CD4-positive, alpha-beta T cell treated with Interleukin-21 for 1 hour (primary cell): ENCODE measurements at places on chromosomes 7 and 10.

DNA sequence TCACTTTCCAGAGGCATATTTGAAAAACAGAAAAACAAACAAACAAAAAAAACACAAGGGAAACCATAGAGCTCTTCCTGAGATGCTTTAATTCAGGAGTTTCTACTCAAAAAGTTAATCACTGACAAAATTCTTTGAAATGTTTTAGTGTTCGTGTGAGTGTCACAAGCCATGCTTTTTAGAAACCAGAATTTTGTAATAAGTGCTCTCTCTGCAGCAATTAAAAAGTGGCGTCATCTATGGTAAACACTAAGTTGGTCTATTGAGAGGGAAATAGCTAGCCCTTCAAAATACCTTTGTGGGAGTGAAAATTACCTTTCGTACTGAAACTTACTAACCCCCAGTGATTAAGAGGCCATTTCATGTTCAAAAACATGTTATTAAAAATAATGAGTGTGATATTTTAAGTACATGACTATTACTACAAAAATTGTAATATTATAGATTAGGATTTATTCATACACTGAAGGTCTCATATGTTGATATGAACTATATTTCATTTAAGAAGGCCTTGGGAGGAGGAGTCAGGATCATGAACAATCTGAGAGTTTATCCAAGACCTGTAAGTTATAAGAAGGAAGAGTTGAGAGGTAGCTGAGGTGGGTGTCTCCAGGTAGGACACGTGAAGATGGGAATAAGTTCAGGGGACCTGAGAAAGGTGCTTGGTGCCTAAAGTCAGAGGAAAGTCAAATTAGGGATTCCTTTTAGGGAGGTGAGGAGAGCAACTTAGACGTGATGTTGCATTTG lies 94.6 kb downstream of the PPP1R9A start:
- DNase-seq: no peak

GRCh38 chr7:123581162-123581459 lies 20.5 kb upstream of the ASB15 start:
- no peak for DNase-seq

GRCh38 chr10:5947471-5948207 lies 29.7 kb downstream of the IL15RA start:
- no peak for DNase-seq

DNA sequence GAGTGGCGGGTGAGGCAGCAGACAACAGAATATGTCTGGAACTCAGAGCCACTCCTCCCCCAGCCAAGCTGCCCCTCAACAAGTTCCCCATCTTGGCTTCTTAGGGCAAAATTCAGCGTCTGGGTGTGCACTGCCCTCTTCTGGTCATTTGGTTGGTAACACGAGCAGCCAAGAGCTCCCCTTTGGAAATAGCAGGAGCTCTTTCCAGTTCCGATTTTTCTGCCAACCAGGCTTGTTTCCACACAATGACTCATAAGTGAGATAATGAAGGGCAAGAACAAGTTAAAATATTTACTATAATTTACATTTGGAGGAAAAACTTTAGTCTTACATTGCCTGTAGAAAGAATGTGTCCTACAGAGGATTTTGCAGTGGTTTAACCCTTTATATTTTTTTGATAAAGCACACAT lies 70.5 kb downstream of the ADCYAP1R1 start:
- DNase-seq: peak; percentile 34

DNA sequence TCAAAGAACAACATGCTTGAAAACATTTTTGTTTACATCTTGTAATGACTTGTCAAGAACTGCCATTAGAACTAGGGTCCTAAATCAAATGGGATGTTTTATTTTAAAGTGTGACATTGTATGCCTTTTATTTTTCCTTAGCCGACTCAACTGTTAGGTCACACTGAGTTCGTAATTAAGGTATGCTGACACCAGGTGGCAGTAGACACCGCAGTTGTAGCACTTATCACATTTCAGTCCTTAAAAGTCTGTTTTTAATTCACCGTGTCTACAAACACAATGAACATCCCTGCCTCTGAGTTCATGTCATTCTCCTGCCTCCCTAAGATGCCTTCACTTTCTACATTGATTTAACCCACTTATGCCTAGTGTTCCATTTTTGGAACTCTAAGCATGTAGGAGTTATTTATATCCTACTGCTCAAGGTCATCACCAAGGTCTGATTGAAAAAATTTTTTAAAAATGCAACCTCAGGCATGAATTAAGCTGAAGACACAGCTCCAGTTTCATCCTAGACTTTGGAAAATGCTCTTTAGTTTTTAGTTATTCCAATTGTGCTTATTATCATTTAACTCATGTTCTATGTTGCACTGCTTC lies 186.1 kb downstream of the BMPER start:
- no peak for DNase-seq

GRCh38 chr10:71849461-71849908 lies 1.6 kb downstream of the PSAP start:
- DNase-seq: no peak

DNA sequence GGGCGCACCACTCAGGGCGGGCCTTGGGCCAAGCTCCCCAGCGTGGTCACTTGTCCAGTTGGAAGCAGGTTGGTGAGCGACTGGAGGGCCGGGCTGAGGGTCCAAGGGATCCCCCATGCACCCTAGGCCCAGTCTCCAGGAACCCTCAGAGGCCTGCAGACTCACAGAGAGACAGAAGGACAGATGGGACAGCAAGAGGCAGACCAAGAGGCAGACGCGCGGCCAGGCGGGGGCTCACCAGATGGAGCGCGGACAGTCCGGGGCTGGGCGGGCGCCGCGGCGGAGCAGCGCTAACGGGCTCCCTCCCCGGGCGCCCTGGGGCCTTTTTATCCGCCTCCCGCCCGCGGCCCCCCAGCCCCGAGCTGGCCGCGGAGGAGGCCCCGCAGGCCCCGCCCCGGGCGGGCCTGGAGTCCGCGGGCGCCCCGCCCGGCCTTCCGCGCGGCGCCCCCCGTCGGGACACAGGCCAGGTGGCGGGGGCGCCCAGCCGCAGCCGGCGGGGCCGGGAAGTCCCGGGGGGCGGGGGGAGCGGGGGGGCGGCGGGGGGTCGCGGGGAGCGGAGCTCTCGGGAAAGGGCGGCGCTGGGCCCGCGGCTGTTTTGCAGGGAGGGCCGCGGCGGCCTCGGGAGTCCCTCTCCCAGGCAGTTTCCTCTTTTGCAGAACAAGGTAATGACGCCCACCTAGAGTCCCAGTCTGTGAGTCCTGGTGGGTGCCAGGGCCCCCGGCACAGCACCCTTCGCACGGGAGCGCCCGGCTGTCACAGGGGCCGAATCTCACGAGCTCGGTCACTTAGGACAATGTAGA lies at the start of gene LOXL4:
TSS of gene LOXL4 (minus strand) at position 301 of the 800 bp plus-strand sequence. CDS start 5,175 bp downstream, outside the sequence.
- DNase-seq: peak; percentile 5

- no peak for DNase-seq
Measured at GRCh38 chr10:290026-290725, 154.9 kb downstream of the ZMYND11 start.

DNA sequence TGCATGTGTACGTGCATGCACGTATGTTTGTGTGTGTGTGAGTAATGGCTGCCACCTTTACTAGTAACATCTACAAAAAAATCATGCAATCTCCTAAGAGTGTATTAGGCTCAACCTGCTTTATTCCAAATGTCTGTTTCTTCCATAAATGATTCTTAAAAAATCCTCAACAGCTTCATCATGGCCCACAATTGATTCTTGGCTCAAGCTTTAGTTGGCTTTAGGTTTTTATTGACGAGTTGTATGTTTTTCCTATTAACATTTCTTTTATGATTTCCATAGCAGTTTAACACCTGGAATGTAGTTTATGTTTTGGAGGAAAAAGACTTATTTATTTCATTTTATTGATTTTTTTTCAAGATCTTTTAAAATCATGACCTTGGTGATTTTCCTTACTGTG lies 121.9 kb upstream of the RAB18 start:
- no peak for DNase-seq

GRCh38 chr7:73437621-73438416 lies 4.2 kb downstream of the FZD9 start:
- DNase-seq: no peak

GRCh38 chr7:132547821-132548220 lies 28.4 kb downstream of the PLXNA4 start:
- no peak for DNase-seq

GRCh38 chr7:115145512-115145911 lies 223.6 kb downstream of the MDFIC start:
- DNase-seq: no peak

DNA sequence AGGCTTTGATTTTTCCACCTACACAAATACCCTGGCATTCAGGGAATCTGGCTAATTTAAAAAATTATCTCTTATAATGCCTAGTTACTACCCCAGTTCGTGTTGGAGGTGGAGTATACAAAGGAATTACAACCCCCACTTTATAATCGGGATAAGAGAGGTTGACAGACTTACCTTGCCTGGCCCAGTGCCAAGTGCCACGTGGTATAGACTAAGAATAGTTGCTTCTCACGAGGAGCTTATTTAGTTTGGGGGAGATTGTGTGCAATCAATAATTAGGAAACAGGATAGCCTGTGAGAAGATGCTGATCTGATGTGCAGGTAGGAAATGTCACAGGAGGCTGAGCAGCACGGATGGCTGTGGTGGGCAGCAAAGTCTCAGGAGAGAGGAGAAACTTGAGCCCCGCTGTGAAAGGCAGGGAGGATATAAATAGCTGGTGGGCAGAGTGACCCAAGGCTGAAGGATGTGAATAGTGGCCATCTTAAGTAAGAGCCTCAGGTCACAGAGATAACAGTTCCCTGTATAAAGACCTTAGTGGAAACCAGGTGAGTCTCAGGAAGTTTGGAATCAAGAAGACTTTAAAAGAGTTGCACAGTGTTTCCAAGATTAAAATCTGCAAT lies 11.3 kb upstream of the ATXN7L1 start:
- no peak for DNase-seq

GRCh38 chr10:80273523-80274170 lies 15.8 kb downstream of the MAT1A start:
- no peak for DNase-seq

- peak; percentile 54 for DNase-seq
Measured at GRCh38 chr7:22697876-22698606, 29.0 kb upstream of the IL6 start.

- DNase-seq: peak; percentile 26
Measured at GRCh38 chr10:77799352-77799751, 127.2 kb downstream of the DLG5 start.

DNA sequence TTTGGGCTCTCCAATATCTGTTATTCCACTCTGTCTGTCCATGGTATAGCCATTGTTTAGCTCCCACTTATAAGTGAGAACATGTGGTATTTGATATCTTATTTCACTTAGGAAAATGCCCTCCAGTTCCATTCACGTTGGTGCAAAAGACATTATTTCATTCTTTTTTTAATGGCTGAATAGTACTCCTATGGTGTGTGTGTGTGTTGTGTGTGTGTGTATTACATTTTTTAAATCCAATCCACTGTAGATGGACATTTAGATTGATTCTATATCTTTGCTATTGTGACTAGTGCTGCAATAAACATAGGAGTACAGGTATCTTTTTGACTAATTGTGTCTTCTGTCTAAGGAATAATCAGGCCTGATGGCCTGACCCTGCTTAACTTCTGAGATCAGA lies 7.4 kb upstream of the CPED1 start:
- no peak for DNase-seq

DNA sequence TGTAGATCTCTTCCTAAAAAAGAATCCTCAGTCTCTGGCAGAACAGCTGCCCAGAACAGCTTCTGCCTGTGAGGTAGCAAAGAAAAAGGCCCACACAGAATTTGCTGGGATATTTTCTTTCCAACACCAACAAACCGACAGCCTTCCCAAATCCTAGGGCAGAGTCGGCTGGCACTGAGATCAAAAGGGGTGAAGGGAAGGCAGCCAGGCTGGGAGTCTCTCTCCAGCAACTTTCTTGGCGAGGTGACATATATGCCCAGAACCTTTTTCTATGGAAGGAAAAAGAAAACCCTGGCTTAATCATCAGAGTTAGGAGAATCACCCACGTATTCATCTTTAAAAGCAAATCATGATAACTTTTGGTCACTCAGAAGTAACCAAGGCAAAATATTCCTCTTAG lies 279.6 kb downstream of the DNAJB6 start:
- DNase-seq: no peak

DNA sequence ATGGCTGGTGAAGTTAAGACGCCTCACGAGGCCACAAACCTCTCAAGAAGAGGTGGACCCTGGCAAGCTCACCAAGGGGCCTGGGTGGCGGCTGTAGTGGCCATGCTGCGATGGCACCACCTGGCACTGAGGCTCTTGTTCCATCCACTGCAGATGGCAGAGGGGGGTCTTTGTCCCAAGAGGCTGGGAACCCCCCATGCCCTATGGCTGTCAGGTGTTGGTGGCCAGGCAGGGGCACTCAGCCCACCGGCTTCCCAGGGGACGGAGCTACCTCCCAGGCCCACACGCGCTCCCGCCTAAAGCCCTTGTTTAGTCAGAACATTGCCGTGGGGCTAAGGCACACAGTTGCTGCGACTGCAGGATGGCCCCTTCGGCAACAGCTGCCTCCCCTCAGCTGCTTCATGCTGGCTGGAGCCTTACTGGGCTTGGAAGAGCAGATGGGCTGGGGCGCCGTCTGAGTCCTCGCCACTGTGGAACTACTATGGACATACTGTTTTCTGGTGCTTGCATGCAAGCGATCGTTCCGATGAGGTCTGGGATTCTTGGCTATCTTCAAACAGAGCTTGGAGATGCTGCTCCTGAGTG lies 46.8 kb downstream of the DPYSL4 start:
- no peak for DNase-seq

DNA sequence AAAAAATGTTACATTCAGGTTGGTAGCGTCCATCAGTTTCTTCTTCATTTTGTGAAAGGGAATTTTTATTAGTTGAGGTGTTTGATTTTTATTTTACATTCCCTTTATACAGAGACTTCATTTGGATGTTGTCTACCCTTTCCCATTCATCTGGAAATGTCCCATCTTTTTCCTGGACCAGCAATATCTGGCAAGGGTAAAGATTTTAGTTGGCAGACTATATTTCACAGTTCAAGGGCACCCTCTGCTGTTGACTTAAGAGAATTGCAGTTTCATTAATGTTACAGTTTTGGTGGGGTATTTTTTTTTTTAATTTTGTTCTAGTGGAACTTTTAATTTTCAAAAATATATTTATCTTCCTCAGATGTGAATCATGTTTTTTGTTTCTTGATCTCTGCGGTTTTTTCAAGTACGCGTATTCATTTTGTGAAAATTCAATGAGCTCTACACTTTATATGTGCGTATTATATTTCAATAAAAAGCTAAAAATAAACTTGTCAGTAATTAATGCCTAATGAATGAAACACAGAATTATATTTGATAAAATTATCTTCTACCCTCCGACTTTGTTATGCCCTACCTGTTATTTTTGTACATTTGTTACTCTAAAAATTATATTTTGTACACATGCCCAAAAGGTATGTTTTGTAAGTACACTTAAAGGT lies 97.9 kb upstream of the KLF14 start:
- DNase-seq: peak; percentile 40

- no peak for DNase-seq
Measured at GRCh38 chr7:137715121-137715520, 131.7 kb downstream of the DGKI start.

GRCh38 chr10:71442000-71442399 lies 45.3 kb downstream of the CDH23 start:
- no peak for DNase-seq

- no peak for DNase-seq
Measured at GRCh38 chr7:73429215-73429614, 4.4 kb upstream of the FZD9 start.
